ENCODE measurements at places on chromosomes 12 and 14.

GRCh38 chr14:92658684-92659083 is 89.7 kb downstream of the LGMN start:
- DNase-seq: no peak

DNA sequence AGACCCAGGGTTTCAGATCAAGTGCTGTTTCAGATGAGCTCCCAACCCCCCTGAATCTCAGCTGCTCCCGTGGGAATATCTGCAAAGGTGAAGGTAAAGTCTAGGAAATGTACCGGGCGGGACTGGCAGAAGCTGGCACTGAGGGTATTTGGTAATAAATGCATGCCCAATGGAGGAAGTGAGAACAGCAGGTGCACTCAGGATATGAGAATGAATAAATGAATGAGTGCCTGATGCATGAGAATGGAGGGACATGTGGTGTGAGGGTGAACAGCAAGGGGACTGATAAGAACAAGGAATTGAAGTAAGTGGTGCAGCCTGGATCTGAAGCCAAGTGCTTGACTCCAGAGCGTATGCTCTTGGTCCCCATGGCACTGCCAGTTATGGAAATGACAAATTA is 11.6 kb downstream of the RAPGEF3 start:
- no peak for DNase-seq

- no peak for DNase-seq
Observed at GRCh38 chr12:124165695-124166094, 129.2 kb upstream of the RFLNA start.

DNA sequence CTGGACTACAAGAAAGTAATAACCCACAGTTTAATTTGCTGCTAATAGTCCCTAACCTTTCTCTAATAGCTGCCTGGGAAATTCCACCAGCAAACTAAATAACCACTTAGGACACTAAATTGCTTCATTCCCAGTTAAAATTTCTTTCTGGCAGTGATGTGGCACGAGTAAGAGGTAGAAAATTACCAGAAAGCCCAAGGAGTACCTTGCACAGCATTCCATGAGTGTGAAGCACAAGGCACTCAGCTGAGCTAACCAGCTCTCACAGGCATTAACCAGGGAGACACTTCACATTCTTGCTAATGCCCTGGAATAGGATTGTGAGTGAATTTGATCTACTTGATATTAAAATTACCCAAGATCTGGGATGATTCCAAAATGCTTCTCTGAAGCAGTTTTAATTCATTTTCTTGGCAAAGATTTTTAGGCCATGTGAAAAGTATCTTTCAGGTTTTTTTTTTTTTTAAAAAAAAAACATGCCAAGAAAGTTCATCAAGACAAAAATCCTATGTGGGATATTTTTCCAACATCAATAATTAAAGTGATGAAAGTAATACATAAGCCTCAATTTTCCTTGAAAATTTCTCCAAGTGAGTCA is 29.5 kb downstream of the TSPAN8 start:
- no peak for DNase-seq

DNA sequence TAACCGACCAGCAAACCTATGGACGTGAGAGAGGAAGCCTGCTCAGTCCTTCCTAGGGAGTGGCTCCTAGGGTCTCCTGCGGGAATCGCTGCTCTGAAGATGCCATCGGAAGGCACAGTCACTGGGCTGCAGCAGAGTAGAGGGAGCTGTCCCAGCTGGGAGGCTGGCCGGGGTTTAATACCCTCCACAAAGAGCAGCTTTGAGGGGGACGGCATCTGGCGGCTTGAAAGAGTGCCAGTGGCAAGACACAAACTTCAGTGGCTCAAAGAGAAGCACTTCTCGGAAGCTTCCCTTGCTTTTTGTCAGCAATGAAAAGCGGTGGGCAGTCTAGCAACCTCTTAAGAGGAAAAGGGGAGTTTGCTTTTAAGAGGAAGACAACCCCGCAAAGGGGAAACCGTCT is 114.6 kb downstream of the TMEM132C start:
- no peak for DNase-seq

Data from activated CD8-positive, alpha-beta memory T cell treated with anti-CD3 and anti-CD28 coated beads for 1 hour (primary cell).